ENCODE measurements at places on chromosomes 6 and 20.

- H3K4me1 ChIP-seq = peaks cover 23% of the 10 kb centered on the region
- no peak overlapping the region for H3K4me3 ChIP-seq
- H3K27me3 ChIP-seq = no peaks in the 10 kb centered on the region
- H3K27ac ChIP-seq = no peak overlapping the region
- H3K36me3 ChIP-seq = no peaks in the 10 kb centered on the region
These were observed 16.8 kb downstream of the POFUT1 start for GRCh38 chr20:32224463-32224862.

DNA sequence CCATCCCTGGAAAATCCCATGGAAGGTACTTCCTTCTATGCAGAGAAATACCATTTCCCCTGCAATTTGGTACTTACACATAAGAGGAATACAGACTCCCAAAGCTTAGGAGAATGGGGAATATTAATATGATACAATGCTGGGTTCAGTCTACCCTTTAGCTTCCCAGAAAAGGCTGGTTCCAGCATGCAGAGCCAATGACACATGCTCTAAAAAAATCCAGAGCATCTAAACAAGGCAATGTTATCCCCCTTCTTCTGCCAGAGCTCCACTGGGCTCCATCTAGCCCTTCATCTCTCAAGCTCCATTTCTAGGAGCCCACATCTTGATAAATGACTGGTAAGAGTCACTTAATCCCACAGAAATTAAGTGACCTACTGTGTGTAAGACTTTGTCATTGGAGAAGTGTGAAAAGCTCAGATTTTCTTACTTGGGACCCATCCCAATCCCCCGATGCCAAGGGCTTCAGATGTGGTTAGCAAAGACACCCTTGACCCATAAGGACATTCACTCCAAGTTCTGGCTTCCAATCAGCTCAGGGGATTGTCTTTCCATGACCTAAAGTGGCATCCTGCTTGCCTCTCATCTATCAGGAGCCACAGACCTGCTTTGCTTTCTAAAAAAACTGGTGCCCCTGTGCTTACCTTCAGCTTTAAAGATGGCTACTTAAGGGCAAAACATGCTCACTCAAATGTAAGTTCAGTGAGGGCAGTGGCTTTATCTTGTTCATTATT lies 137.5 kb downstream of the UNC5CL start:
- no peaks in the 10 kb centered on the region for H3K4me1 ChIP-seq
- no peaks in the 10 kb centered on the region for H3K36me3 ChIP-seq
- no peak overlapping the region for H3K27ac ChIP-seq
- no peaks in the 10 kb centered on the region for H3K27me3 ChIP-seq
- H3K4me3 ChIP-seq = no peak overlapping the region

DNA sequence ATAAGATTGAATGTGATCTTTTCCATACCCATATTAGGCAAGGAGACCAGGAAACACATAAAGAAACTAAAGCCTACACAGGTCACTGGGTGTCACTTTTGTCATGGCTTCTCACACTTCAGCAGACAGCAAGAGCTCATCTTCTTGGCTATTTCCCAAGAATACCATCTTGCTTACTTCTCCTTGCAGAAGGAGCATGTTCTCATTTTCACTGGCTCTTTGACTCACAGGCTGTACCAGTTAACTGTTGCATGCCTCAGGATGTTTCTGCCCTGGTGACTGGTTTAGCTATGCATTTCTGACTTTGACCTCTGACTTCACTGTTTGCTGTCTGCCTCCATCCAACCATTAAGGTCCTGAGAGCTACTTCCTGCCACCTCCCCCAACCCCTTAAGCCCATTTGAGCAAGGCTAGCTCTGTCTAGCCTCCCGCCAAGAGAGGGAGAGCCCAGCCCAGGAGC lies 40.3 kb upstream of the OGFRL1 start:
- no peak overlapping the region for H3K27ac ChIP-seq
- no peak overlapping the region for H3K4me3 ChIP-seq
- no peaks in the 10 kb centered on the region for H3K27me3 ChIP-seq
- H3K4me1 ChIP-seq = no peaks in the 10 kb centered on the region
- no peaks in the 10 kb centered on the region for H3K36me3 ChIP-seq
- DNase-seq = no peak

DNA sequence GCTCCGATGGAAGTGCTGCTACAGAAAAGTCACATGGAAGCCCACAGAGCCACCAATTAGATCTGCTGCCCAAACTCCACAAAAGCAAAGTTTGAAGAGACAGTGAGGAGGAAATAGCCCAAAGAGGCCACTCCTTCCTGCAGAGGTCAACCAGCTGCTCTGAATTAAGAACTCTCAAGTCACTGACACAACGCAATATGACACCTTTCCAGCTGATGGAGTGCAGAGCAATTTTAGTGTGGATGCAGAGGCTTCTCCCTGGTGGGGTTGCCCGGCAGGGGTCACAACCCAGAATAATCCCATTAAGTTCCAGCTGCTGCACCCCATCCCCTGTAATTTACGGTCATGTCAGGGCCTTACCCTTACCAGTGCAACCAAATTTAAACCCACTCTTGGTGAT lies 361.9 kb upstream of the JARID2 start:
- H3K27me3 ChIP-seq = no peaks in the 10 kb centered on the region
- no peaks in the 10 kb centered on the region for H3K4me1 ChIP-seq
- H3K36me3 ChIP-seq = no peaks in the 10 kb centered on the region
- no peak for DNase-seq
- H3K27ac ChIP-seq = no peak overlapping the region

DNA sequence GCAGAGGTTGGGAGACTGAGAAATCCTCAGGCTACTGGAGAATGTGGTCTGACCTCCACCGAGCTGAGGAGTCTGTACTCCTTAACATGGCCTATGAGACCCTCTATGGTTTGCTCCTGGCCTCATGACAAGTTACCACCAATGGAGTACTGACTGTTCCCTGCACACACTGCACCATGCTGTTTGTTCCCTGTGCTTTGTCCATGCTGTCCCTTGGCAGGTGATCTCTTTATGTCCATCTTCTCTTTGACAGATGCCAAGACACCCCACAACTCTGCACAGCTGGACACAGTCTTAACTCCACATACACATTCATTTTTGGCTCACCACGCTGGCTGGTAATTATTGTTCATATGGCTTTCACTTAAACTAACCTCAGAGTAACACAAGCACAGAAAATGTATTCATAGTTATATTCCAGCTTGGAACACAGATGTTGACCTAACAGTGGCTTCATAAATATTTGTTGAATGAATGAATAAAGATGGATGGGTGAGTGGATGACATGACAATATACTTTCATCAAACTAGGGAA lies 258.0 kb downstream of the ATXN1 start:
- H3K4me3 ChIP-seq = no peak overlapping the region
- H3K27me3 ChIP-seq = no peaks in the 10 kb centered on the region
- H3K36me3 ChIP-seq = no peaks in the 10 kb centered on the region
- no peak overlapping the region for H3K27ac ChIP-seq
- no peaks in the 10 kb centered on the region for H3K4me1 ChIP-seq

DNA sequence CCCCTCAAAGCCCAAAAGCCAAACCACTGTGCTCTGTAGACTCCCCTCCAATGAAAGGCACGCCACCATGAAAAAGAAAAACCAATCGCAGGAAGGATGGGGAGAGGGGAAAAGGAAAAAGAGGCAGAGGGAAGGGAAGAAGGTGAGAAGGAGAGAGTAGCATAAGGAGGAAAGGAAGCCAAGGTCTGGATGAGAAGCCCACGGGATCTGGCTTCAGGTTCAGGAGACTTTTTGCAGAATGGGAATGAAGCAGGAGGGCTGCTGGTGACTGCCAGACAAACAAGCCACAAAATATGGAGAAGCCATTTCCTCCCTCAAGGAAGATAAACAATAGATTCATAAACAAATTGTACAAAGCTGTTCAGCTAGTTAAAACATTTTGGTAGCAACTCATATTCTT lies 79.0 kb upstream of the MRPS10 start:
- DNase-seq = no peak
- no peaks in the 10 kb centered on the region for H3K36me3 ChIP-seq
- H3K4me3 ChIP-seq = no peak overlapping the region
- H3K27ac ChIP-seq = no peak overlapping the region

GRCh38 chr6:110490110-110490509 lies 13.7 kb upstream of the SLC22A16 start:
- no peaks in the 10 kb centered on the region for H3K4me1 ChIP-seq
- no peaks in the 10 kb centered on the region for H3K27me3 ChIP-seq
- DNase-seq = no peak
- no peaks in the 10 kb centered on the region for H3K36me3 ChIP-seq
- no peak overlapping the region for H3K4me3 ChIP-seq

All from right lobe of liver (tissue), 6 donors.